ENCODE measurements at places on chromosomes 6 and 20. TPM values are rescaled to one million over a fixed set of nuclear protein-coding genes. Genes with fewer than 3 reads are reported as not detected.

The HACE1 gene
- 6.9 TPM for total RNA-seq

The BPIFB2 gene
- not detected for total RNA-seq

The FOXQ1 gene
- not detected for total RNA-seq

The NFKBIE gene
- total RNA-seq: 8.7 TPM

The EYA4 gene
- total RNA-seq: 18.7 TPM

The CSE1L gene
- total RNA-seq: 43.1 TPM

DNA sequence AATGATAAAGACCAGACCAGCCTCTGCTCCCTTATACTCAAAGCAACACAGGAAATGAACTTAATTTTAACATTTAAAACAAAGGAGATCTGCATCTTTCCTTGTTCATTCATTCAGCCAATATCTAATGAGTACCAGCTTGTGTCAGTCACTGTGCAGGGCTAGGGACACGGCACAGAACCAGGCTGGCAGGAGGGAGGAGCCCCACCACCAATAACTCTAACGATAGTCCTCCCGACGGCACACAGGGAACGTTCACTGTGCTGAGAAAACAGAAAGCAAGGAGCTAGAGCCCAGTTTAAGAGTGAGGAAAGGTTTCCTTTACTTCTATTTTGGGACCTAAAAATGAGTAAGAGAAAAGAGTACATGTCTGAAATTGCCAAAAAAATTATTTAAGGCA is 9.9 kb downstream of the ETV7 start:
- no peak for DNase-seq

DNA sequence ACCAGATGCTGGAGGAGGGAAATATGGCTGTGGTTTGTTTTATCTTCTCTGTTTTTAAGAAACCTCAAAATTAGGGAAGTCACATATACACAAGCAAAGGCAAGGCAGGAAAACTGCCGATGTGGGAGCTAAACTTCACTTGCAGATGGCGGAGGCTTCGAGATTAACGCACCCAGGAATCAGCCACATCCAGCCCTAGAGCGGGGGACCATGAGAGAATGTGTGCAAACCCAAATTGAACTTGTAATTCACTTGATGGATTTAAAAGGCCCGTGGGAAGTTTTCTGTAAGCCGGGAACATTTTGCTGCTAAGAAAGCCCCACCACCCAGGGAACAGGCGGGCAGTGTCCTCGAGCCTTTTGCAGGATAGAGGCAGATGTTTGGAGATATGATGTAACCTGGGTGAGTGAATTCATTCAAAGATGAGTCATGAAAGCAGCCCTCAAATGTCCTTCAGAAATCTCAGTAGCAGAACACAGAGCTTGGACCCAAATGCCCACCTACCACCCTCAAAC is 39.9 kb downstream of the PREX1 start:
- no peak for DNase-seq

- no peak for DNase-seq
These were observed 8.7 kb upstream of the ZSCAN12 start for GRCh38 chr6:28408076-28408802.

DNA sequence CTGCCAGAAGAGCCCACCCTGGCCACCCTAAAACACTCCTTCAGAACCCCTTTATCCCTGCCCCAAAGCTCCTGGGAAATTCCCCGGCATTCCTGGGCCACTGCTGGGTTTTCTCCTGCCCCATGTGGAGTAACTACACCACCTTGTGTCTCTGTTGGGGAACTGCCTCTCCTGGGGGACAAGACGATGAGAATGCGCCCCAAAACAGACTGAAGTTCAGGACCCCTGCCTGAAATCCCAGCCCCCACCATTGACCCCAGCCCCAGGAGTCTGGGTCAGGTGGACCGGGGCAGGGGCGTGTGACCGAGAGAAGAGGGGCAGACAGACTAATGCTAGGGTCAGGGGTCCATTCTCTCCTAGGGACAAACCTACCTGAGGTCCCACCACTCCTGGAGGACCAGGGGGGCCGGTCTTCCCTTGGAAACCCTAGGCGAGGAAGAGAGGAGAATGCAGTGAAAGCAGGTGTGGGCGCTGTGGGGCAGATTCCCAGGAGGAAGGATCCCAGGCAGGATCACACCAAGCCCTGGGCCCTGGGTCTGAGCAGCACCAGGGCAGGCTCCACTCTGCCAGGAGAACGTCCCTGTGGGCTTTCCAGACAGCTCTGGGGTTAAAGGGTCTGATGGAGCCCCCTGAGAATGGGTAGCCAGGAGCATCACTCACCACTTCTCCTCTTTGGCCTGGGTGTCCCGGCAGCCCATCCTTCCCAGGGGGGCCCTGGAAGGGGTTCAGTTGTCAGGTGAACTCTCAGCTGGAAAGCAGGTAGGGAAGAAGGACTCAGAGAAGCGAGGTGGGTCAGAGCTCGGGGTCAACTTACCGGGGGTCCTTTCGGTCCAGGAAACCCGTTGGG is 19.4 kb downstream of the COL11A2 start:
- DNase-seq: no peak

GRCh38 chr20:3797592-3798372 is 1.7 kb downstream of the CDC25B start:
- DNase-seq: no peak

DNA sequence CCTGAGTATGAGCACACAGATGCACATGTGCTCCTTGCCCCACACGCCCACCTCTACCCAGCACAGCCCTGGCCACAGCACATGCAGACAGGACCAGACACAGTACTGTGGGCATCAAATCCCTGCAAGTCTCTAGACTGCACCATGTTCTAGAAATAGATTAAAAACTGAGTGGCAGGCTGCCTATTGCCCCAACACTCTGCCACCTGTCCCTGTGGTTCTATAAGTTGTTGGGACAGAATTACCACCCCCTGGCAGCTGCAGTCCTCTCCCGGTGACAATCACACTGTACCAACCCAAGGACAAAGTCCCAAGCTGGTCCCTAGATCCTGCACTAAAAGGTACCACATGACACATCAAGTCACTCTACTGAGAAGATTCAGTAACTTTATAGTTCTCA is 70.2 kb downstream of the B3GAT2 start:
- DNase-seq: no peak

DNA sequence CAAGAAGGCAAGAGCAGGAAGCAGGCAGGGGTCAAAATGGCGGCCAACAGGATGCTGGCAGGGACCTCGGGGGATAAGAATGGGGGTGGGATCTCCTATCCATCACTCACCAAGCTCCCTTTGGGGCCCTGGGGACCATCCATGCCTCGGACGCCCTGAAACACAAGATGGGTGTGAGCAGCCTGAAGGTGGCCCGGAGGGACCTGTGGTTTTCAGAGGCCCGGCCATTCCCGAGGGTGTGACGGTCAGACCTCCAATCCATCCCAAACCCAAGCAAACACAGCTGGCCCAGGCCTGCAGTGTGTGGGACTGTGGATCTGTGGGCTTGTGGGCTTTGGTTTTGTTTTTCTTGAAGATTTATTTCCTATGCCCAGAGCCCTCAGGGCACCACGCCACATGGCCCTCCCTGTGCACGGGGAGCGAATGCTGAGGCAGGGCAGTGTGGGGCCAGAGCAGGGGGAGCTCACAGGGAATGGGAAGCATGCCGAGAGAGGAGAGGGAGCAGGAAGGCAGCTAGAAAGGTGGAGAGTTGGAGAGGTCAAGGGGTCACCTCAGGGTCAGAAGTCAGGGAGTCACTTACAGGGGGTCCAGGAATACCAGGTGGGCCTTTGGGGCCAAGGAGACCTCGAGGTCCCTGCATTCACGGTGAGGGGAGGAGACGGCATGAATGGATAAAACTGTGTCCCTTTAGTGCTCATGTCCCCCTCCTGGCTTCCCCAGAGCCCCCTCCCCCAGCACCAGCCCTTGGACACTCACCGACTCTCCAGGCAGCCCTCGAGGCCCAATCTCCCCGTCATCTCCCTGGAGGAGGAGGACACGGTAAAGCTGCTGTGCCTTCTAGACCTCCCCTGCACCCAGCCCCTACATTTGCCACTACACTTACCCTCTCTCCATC is 14.5 kb downstream of the COL11A2 start:
- DNase-seq: no peak

DNA sequence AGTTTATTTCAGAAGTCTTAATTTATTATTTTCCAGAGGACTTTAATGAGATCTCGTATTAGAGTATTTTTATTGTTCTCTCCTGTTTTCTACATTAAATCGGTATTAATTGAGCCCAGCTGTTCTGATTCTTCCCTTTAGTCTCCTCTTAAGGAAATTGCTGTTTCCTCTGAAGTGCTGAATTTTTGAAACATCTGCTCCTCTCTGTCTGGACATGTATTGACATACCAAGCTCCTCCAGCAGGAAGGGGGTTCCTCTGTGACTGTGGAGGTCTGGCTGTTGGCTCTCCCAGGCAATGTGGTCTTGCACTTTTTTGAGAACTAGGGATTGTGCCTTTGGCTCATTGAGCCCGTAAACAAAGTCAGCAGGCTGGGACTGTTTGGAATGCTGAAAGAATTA is 74.9 kb downstream of the MAP3K4 start:
- no peak for DNase-seq

All from heart right ventricle (tissue), 16 donors.